Fibroblast of villous mesenchyme (primary cell): ENCODE measurements at places on chromosomes 11 and 22. TPM values are rescaled to one million over a fixed set of nuclear protein-coding genes. Genes with fewer than 3 reads are reported as not detected.

DNA sequence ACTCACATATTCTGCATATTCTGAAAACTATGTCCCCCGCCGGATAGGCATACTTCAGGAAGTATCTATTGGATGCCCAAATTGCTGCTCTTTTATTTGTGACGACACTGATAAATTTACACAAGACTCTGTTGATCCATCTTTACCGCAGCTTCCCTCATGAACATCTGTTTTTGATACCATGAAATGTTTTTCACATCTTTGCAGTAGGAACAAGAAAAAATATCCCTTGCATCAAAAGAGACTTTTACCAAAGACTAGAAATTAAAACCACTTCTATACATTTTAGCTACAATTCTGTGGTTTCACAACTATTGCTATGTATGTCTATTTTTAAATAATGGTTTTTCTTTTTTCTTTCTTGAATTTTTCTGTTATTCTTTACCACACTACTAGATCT is 15.3 kb downstream of the POU2AF2 start:
- DNase-seq = no peak

DNA sequence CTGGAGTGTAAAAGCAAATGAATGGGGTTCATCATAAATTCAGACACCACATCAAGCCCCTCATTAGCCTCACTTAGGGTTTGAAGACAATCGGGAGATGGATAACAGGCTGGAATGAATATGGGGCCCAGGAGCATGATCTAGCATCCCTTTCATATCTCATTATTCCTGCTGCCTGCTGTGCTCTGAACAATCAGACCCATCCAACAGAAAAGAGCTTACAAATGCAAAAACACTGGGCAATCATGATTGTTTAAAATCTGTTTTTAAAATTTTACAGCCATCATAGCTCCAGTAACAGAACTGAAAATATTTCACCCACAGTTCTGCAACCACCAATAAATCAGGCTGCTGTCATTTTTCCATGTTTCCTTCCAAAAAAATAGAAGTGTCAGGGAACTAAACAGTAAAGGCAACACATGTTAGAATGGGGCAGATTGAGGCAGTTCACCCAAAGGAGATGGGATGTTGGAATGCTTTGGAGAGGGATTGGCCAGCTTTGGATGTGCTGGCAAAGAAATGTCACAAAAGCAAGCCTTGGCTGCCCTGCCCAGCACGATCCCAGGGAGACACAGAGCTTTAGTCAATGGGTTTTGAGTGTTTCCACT is 47.8 kb upstream of the BMAL1 start:
- DNase-seq = no peak

- peak; percentile 25 for DNase-seq
Measured at GRCh38 chr11:9574622-9575259, 1.3 kb downstream of the WEE1 start.

DNA sequence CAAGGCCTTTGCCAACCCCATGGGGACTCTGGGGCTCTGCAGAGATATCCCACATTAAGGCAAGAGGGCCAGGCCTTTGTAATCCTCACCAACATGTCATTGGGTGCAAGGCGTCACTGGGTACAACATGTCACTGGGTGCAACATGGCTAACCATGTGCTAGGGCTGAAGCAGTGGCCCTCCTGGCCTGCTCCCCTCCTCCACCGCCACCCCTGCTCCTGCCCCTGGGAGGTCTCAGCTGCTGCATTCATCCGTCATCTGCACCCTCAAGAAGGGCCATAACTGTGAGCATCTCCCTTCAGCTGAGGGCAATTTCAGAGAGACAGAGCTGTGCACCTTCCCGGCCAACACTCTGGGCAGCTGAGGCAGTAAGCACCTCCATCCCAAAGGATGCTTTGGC is 16.7 kb upstream of the OAF start:
- no peak for DNase-seq

DNA sequence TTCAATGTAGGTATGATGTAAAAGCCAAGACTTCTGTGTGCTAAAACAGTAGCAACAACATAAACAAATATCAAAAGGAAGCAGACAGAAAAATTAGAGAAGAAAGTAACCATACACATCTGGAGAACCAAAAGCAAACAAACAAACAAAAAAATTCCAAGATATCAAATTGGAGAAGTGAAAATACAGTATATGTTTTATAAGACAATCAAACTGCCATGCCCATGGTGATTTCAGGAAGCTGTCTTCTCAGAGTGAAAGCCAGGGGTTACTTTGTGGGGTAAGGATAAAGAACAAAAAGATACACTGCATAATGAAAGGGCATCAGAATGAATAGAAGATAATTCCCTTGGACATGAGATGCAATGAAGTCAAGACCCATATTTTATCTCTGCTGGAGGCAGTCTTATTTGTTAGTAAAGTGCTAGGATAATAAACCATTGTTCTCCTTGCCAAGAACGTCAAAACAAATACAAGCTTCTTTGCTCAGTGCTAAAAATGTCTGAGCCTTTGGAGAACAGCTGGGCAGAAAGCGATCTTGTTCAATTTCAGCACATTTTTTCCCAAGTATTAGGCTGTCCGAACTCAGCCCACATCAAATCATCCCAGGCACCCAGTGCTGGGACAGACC is 38.1 kb upstream of the LDLRAD3 start:
- no peak for DNase-seq

DNA sequence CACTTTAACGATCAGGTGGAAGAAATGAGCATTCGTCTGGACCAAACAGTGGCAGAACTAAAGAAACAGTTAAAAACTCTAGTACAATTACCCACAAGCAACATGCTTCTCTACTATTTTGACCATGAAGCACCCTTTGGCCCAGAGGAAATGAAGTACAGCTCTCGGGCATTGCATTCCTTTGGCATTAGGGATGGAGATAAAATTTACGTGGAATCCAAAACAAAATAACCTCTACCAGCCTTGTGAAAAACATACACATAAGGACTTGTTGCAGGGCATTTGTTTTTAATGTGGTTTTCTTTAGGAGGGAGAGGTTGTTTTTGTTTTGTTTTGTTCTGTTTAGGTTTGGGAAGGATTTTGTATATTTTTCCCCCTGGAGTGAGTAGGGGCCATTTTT is 14.2 kb upstream of the TECTA start:
- peak; percentile 58 for DNase-seq

DNA sequence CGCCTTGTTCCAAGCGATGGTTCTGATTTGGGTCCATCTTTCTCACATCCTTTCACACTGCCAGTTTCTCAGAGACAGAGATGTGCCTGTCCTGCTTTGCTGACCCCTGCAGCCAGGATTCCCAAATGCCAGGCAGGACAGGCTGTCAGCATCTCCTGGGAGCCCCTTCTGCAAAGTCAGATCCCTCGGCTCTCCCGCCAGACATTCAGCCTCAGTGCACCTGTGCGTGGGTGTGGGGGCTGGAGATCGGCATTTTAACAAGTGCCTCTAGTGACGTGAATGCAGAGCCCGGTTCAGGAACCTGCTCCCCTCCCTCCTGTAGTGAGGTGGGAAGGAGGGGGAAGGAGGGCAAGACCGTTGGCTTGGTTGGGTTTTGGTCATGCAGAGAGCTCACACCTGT is 108.9 kb upstream of the FGF3 start:
- DNase-seq = no peak

MN1 gene
- total RNA-seq = 0.86 and 3.9 TPM in 2 replicates

GSC2 gene
- not detected in 2 replicates for total RNA-seq

GVQW3 gene
- 1.7 and 4.2 TPM in 2 replicates for total RNA-seq

DNA sequence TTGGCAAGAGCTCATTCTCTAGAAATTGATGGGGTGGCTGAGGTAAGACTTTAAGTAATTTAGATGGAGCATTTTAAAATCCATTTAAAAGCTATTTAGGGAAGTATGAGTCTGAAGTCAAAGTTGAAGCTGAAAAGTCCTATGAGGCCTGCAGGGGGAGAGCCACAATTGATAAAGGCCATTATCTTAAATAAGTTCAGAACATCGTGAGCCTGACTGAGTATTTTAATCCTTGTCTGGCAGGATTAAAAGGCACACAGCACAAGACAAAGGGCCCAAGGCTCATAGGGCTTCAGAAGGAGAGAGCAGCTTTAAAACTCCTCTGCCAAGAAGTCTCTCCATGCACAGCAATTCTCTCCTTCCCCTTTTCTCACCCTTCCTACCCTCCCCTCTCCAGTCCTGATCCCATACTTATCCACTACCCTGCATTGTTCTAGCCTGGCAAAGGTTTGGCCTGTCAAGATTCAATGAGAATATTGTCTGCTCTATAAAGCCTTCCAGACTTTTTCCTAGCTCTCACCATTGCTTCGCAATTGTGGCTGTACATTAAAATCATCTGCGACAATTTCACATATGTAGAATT is 1312.9 kb downstream of the FAM181B start:
- DNase-seq = no peak

SCGB1D2 gene
- not detected in 2 replicates for total RNA-seq

GRM5 gene
- total RNA-seq = under 0.01 TPM in 2 replicates

- DNase-seq = peak; percentile 48
Measured at GRCh38 chr11:10770626-10771254, 19.7 kb downstream of the CTR9 start.

DNA sequence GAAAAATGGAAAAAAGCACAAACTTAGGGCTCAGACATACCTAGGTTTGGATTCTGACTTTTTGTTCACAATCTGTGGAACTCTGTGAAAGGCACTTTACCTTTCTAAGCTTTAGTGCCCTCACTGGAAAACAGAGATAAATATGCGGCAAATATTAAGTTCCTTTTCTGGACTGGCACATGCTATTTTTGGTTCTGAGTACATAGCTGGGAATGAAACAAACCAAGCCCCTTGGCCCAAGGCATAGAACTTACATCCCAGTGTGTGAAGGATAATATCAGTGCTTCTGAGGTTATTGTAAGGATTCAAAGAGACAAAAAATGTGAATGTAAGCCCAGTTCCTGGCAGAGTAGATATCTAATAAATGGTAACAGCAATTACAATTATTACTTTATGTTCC is 227.5 kb downstream of the ADAMTS15 start:
- no peak for DNase-seq

- no peak for DNase-seq
Measured at GRCh38 chr11:96293109-96293508, 49.9 kb downstream of the MAML2 start.

GRCh38 chr11:117409511-117409910 is 81.9 kb downstream of the CEP164 start:
- DNase-seq = no peak

DNA sequence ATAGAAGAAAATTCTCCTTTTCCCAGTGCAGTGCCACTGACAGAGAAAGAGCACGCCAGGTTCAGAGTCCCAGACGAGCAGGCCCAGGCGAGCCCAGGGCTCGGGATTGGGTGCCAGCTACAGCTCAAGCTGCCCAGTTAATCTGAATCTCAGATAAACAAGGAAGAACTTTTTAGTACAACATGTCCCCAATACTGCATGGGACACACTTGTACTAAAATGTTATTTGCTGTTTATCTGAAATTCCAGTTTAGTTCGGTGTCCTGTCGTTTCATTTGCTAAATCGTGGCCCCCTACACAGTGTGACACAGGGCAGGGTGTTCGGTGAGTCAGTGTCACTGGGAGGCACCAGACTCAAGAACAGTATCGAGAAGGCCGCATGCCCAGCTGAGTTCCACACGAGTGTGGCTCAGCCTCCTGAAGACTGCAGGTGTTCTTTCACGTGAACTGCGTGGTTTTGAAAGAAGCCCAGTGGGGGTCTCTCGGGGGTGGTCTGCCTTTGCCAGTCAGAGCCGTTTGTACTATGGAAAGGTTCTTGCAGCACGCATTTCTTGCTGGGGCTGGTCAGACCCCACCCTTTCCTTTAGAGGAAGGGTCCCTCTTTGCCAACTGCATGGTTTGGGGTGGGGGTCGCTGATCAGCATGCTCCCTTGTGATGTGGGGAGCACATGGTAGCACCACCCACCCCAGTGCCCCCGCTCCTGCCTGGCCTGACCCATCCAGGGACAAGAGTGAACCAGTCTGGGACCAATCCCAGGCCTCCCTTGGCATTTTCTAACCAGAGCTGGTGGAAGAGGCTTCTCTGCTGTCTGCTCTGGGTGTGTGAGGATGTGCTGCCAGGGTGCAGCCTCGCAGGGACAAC is 115.6 kb upstream of the B3GAT1 start:
- DNase-seq = no peak

GRCh38 chr11:85844439-85845123 is 10.6 kb upstream of the CCDC83 start:
- no peak for DNase-seq

PGA3 gene
- total RNA-seq = 0.64 TPM in 1 of 2 replicates, not detected in the other

GRCh38 chr11:35675901-35676610 is 13.5 kb downstream of the TRIM44 start:
- peak; percentile 60 for DNase-seq

KCNJ4 gene
- total RNA-seq = not detected in 2 replicates

LRRC10B gene
- total RNA-seq = not detected in 2 replicates

OR1S1 gene
- total RNA-seq = not detected in 2 replicates

TEX12 gene
- total RNA-seq = 0.32 TPM in 1 of 2 replicates, not detected in the other

- DNase-seq = peak; percentile 13
Measured at GRCh38 chr11:23079382-23079813, 219.1 kb upstream of the CCDC179 start.

GRCh38 chr11:749731-750130 is 2.5 kb downstream of the TALDO1 start:
- DNase-seq = peak; percentile 12

KCNQ1OT1 gene
- total RNA-seq = 6.0 and 6.1 TPM in 2 replicates

DNA sequence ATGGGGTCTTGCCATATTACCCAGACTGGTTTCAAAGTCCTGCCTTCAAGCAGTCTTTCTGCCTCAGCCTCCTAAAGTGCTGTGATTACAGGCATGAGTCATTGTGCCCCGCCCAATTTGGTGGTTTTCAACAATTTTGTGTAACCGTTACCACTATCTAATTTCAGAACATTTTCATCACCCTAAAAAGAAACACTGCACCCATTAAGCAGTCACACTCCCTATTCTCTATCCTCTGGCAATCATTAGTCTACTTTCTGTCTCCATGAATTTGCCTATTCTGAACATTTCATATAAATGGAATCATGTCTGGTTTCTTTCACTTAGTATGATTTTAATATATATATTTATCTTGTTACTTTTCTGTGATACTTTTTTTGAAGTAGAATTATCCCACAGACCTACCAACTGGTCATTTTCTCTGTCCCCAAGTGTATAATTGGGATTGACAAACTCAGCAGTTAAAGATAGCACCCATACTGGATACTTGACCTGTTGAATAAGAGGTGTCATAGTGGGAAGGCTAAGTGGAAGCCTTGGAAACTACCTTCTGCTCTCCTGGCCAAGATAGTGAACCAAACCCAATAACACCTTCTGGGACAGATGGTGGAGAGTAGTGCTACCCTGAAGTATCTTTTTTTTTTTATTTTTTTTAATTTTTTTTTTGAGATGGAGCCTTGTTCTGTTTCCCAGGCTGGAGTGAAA is 64.8 kb downstream of the STIM1 start:
- peak; percentile 83 for DNase-seq

GRCh38 chr22:43101306-43101705 is 9.2 kb upstream of the BIK start:
- peak; percentile 28 for DNase-seq
